ENCODE measurements at places on chromosomes 4 and X. TPM values are rescaled to one million over a fixed set of nuclear protein-coding genes. Genes with fewer than 3 reads are reported as not detected.

GRCh38 chrX:42422961-42423360 lies 355.0 kb downstream of the PPP1R2C start:
- DNase-seq: no peak

DNA sequence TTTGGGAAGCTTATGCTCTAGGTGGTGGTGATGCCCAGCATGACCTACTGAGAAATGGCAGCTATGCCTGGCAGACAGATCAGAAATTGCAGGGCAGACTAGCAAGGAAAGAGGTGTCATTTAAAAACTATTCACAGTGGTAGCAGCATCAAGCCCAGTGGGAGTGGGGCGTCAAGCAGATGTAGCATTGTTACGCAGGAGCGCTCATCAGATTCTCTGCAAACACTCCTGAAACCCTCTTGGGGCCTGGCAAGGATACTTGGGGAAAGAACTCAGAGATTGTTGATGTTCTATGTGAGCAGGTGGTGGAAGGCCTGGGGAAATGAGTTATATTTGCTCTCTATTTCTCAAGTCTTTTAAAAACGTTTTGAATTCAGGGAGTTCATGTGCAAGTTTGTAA lies 437.6 kb downstream of the RAPGEF2 start:
- DNase-seq: no peak

The EPHA5 gene
- not detected for total RNA-seq

The P2RY10 gene
- 80.5 TPM for total RNA-seq
